ENCODE measurements at places on chromosomes 2 and 18.

DNA sequence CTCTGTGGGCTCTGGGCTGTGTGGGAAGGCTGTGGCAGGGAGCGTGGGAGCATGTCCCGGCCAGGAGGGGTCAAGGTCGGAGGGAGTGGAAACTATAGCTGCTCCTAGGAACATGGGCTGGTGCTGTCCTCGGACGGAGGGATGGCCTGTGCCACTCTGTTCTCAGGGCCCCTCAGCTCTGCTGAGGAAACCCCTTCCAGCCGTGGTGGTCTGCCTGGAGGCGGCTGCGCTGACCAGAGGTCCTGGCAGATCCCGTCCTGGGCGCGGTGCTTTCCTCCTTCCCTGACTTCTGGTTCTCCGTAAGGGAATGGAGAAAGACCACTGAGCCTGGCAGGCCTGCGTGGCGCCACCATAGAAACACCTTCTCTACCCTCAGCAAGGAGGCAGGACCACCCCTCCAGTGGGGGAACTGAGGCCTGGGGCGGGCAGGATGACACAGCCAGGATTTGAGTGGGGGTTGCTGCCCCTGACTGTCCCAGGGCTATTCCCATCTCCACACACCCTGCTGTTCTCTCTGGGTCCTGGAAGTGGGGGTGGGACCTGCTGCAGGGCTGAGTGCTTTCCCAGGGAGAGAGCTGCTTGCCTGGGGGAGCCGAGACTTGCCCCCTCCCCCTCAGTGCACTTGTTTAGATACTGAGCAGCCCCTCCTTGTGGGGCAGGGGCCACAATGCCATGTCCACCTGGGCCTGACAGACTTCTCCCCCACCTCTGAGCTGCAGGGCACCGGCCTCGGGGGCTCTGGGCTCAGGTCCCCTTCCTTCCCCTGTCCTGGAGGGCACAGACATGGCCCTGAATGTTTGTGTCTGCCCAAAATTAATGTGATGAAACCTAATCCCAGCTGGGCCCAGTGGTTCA is 301.0 kb upstream of the HS6ST1 start:
- DNase-seq, result no peak

- DNase-seq, result no peak
These were observed 639.9 kb downstream of the ERBB4 start for GRCh38 chr2:211898702-211899101.

DNA sequence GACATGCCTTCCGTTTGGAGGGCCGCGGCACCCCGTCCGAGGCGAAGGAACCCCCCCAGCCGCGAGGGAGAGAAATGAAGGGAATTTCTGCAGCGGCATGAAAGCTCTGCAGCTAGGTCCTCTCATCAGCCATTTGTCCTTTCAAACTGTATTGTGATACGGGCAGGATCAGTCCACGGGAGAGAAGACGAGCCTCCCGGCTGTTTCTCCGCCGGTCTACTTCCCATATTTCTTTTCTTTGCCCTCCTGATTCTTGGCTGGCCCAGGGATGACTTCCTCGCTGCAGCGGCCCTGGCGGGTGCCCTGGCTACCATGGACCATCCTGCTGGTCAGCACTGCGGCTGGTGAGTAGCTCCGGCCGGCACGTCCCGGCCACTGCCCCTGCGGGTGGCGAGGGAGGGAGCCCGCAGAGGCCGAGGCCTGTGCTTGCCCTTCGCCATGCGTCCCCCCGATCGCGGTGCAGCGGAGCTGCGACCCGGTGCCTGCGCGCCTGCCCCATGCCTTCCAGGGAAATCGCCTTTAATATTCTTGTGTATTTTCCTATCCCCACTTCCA is 1.2 kb downstream of the BMPR2 start:
- peak; percentile 61 for DNase-seq

GRCh38 chr2:98561902-98562695 is 46.2 kb downstream of the COA5 start:
- no peak for DNase-seq

GRCh38 chr18:46321955-46322354 is 217.8 kb downstream of the HAUS1 start:
- DNase-seq, result no peak

DNA sequence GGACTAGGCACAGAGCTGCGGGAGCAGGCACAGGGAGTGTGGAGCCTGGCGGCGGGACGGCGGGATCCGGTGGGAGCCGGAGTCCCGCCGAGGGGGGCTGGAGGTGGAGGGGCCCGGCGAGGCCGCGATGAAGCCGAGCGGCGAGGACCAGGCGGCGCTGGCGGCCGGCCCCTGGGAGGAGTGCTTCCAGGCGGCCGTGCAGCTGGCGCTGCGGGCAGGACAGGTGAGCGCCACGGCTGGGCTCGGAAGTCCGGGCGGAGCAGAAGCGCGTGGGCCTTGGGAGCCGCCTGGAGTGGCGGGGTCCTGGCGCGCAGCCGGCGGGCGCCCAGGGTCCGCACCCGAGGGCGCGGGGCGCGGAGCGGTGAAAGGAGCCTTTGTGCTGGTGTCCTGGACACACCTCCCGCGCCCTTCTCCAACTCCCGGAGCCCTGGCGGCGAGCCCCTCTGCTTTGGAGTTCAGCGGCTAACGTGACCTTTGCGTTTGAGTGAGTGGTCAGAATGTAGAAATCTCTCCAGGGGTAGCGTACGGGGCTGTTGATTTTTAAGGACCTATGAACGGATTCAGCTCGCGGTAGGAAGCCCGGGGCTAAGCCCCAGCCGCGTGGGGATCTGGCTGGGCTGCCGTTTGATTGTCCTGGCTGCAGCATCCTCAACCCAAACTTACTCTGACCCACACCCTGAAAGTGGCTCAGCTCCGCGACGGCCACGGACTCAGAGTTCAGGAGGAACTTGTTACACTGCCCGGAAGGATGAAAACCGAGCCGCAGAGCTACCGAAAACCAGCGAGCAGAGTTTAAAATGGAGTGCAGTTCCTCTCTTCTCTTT is 448 bp downstream of the IMPA2 start:
- DNase-seq, result peak; percentile 47

Measured in astrocyte of the hippocampus (primary cell).